DMS153 (cell line): ENCODE measurements at places on chromosomes 6 and 20.

GRCh38 chr6:14211562-14211942, 94.0 kb downstream of the CD83 start:
- no peak for DNase-seq

- no peak for DNase-seq
Observed at GRCh38 chr6:98203170-98203806, 631.1 kb upstream of the POU3F2 start.

DNA sequence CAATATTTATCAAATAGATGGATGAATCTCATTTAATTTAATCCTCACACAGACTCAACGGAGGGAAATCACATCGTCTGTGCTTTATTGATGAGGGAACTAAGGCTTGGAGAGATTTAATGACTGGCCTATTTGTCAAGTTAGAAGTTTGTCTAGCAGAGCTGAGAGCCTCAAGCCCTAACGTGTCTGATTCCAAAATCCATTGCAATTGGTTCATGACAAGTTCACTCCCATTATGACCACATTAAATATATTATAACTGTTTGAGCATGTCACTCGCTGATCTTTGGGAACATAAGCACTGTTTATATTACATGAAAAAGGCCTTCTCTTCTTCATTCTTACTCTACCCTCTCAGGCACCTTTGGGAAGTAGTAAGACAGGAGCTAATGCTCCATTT, 89.4 kb upstream of the SIRPA start:
- no peak for DNase-seq

GRCh38 chr6:107098436-107099307, 16.6 kb downstream of the BEND3 start:
- DNase-seq: no peak

GRCh38 chr6:159217595-159218275, 48.5 kb downstream of the FNDC1 start:
- peak; percentile 6 for DNase-seq

DNA sequence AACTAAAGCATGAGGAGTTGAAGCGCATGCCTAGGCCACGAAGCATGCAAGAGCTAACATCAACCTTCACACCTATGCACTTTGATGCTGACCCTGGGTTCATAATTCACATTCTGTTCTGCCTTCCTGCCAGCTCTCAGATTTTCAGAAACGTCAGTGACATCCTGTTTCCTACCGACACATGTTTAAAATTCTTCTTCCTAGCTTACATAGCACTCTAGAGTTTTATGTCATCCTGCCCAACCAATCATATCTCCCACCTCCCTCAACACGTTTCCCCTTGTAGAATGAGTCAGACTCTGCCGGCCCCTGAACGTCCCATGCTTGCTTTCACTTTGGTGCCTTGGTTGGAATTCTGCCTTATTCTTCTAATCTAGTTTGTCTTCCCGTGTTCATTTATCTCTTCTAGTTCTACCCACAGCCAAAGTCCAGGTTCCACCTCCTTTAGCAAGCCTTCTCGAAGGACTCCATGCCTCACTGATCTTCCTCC, 97.2 kb upstream of the MAP7 start:
- no peak for DNase-seq

DNA sequence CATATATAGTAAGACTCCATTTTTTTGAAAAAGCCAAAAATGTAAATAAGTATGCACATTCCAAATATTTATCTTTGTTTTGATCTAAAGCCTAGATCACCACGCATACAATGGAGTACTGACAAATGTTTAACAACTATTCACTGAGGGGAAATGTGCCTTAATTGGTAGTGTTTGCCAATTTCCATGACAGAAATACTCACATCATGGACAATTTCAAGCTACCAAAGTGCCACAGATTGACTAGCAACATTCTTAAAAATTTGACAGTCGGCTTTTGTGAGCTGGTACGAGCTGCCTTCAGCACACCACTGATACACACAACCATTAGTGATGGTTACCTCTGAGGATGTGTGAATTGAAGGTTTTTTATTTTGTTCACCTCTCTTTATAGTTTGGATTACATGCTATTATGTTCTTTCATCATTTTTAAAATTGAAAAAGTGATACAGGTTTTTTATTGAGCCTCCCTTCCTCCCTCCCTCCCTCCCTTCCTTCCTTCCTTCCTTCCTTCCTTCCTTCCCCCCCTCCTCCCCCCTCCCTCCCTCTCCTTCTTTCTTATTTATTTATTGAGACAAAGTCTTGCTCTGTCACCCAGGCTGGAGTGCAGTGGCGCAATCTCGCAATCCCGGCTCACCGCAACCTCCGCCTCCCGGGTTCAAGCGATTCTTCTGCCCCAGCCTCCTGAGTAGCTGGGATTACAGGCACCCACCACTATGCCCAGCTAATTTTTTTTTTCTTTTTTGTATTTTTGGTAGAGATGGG, 19.2 kb downstream of the SMPDL3A start:
- no peak for DNase-seq

- no peak for DNase-seq
Observed at GRCh38 chr6:64288351-64288750, 652.7 kb downstream of the PHF3 start.

GRCh38 chr6:3137057-3137777, 18.7 kb downstream of the BPHL start:
- DNase-seq: no peak

DNA sequence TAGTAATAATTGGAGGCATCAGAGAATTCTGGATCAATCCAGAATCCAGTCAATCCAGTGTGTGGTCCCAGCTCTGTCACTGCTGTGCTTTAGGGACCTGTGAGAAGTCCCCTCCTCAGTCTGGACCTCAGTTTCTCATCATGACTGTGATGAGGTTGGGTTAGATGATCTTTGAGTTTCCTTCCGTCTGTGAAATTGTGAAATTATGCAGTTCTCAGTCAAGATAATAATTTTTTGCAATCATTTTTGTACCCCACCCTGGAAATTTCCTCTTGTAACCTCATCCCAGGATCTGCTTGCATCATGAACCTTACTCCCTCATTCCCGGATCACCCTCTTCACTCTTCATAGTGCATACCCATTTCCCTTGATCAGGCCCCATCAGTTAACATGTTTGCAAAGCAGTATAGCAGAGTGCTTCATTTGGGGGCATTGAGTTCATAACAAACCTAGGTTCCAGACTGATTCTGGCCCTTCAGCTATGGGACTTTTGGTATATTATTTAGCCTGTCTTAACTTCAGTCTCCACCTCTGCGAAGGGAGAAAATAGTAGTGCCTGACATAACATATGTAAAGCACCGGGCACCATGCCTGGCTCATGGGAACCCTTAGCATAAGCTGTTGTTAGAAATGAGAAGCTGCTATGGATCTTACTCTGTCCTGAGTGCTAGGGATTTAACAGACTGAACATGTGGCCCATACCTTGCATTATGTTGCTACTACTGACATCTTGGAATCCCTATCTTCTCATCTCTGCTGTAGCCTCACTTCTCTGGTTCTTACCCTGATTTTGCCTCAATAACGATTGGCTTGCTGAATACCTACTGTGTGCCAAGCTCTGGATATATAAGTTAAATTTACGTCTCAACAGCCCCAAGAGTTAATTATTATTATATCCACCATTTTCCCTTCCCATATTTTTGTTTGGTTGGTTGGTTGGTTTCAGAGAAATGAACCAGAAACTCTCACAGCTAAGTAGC, 1.3 kb downstream of the ZNF76 start:
- DNase-seq: no peak

DNA sequence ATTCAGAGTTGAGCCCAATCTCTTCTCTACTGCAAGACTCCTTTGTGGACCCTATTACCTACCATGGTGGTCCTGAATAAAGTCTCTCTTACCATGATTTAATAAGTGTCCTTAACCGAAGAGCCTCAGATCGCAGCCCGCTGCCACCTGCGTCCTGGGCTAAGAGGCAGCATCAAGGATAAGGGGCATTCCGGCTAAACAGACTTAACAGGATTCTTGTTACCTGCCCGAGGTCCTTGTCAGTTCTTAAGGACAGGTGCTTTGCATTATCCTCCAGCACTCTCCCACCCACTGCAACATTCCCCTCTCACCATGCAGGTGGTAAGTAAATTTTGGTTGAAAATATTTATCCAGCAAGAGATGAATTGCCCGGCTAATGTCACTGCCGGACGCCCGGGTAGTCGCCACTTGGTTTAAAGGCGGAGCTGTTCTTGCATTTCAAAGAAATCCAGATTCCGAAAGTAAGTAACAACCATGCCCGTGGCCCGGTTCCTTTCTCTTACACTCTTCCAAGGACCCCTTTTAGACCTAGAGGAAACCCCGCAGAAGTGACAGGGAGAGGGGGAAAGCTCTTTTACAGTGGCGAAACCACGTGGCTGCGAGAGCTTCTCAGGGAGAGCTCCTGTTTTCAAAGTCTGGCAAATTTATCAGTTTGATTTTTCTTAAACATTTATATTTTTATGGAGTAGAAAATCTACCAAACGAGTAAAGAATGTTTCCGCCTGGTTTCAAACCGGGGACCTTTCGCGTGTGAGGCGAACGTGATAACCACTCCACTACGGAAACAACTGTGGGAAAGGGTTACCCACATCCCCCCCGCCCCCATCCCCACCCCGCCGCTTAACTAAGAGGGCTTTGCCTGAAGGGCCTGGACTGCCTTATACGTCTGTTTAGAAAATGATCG, 41.9 kb upstream of the PRSS16 start:
- no peak for DNase-seq
